ENCODE measurements at places on chromosomes 5 and 9.

GRCh38 chr9:86181379-86182315, 77.8 kb downstream of the C9orf153 start:
- DNase-seq, result no peak

DNA sequence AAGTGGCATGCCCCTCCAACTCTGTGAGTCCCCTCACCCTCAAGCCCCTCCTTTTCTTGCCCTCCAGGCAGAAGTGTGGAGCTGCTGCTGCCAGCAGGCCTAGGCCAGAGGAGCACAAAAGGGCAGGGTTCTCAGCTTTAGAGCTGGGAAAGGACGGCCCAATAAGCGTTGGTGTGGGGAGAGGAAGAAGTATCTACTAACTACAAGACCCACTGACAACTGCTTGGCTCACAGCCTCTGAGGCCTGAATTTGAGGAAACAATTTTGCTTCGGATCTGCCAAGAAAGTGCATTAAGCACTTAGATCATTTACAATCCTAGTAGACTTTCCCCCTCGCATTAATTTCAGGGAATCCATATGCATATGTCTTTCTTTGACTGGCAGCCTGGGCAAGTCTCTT, 179.4 kb downstream of the SNX18 start:
- no peak for DNase-seq

- DNase-seq, result no peak
Observed at GRCh38 chr9:105637787-105638395, 24.4 kb upstream of the TAL2 start.

DNA sequence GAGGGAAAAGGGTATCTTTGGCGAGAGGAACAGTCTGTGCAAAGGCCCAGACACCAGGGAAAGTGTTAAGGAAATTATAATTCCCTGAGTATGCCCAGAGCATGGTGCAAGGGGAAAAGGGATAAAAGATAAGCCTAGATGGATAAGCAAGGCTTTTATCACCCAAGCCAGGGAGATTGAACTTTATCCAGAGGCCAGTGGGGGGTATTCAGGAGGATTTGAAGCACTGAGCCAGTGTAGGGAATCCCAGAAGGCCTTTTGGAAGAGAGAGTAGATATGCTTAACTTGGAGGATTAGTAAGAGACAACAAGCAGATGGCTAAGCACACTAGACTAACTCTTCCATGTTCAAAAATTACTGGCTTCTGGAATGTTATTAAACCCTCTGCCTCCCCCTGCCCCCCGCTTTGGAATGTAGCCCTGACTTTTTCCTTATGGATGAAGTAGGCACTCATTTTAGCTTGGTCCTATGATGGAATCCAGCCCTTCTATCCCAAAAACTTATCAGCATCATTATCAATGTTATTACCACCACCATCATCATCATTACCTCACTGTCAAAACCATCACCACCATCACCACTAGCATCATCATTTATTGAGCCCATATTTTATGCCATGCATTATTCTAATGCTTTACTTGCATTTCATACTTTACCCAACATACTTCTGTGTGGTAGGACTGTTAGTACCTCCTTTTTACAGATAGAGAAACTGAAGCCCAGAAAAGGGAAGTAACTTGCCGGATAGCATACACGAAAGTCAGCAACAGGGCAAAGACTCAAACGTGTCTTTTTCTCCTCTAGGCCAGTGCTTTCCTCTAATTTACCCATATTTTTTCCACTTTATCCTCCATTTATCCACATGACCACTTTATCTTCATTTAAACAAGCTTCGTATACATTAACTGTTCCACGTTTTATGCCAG, 237.0 kb downstream of the PAPPA start:
- DNase-seq, result no peak

DNA sequence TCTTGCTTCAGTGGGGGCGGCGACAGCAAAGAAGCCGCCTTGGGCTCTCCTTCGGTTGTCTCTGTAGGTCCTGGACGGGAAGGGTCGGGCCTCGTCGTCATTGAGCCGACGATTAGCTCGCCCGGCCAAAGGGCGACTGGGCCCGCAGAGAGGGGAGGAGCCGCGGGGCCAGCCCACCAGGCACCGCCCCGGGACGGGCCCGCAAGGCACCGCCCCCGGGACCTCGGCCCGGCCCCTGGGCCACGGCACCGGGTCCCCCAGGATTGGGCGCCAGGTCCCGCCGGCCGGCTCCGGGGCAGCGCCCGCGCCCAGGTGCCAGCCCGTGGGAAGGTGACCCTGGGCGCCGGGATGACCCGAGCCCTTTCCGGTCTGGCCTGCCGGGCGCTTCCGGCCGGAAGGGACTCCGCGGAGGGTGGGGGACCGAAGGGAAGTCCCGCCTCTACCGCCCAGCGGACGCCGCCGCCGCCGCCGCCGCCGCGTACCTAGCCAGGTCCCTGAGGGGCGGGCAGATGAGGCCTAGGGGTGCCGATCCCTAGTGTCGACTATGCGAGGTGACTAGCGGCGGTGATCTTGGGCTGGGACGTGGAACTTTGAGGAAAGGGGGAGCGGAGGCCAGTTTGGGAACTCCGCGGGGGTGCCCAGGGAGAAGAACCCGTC, at the start of the genes GBA2 and RGP1:
Gene GBA2, minus strand, starts transcription at position 371 of the 657 bp plus-strand sequence. CDS start 524 bp downstream, outside the sequence.
Gene RGP1, plus strand, starts transcription at position 430 of the 657 bp plus-strand sequence. CDS start 469 bp downstream, outside the sequence.
- DNase-seq, result peak; percentile 46

DNA sequence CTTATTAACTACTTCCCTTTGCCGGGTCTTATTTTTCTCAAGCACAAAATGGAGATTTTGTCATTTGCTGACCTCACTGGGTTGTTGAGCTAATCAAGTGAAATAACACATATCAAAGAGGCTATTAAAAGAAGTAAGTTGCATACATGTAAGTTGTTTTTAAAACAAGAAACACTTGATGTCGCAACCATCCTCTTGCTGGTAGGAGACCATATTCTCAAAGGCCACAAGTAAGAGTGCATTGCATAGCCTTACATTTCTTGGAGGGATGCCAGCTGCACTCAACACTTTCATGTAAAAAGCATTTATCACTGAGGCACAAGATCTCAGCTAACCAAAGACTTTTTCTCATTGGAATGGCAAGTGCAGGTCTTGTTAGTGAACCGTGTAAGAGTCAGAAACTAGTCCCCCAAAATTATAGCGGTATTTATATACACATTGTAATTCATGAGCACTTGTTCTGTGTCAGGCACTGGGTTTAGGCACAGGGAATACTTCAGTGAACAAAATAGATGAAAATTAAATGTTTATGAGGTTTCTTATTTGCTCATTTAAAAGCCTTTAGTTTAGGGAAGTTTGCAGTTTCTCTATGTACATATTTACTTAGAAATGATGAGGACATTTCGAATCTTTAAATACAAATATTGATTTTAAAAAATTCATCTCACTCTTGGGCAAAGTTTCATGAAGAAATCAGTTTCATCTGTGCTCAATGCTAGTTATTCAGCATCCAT, 72.0 kb downstream of the ZFAND5 start:
- DNase-seq, result no peak

- DNase-seq, result no peak
Observed at GRCh38 chr9:77769246-77769645, 121.1 kb upstream of the GNA14 start.
